ENCODE measurements at places on chromosomes 7 and 10.

- no peak for DNase-seq
Observed at GRCh38 chr7:16791071-16791470, 13.7 kb downstream of the AGR2 start.

- no peak for DNase-seq
Observed at GRCh38 chr7:27560706-27561235, 101.9 kb downstream of the HIBADH start.

GRCh38 chr10:68796605-68797004 lies 30.7 kb upstream of the STOX1 start:
- DNase-seq, result no peak

DNA sequence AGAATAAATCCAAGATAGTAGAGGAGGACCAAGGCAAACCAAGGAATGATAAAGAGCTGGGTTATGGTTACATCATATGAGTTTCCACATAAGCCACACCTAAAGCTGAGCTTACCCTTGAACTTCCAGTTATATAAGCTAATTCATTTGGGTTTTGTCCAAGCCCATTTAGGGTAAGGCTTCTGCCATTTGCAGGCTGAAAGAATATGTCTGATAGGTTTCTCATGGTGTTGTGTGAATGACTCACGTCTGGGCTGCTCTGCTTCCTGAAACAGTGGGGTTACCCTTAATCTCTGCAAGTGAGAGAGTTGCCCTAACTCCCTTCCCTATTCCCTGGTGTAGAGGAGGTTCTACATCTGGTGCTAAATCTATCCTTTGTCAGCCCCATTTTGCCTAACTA lies 60.8 kb downstream of the PTTG1IP2 start:
- no peak for DNase-seq

- DNase-seq, result no peak
Observed at GRCh38 chr10:35007858-35008301, 82.3 kb downstream of the CUL2 start.

DNA sequence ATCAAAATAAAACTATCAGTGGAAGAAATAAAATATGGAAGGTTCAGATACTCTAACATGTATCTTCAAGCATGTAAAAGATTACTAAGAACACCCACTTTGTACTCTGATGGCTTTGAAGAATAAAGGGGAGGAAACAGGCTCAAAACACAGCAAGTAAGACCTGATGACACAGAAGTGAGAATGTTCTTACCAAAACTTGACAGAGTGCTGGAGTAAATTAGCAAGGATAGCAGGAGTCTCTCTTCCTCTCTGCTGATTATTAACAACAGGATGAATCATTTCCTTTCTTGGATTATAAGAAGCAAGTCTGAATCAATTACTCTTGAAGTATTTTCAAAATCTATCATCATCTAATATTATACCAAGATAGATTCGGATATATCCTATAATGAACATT lies 47.5 kb downstream of the GLI3 start:
- no peak for DNase-seq
